ENCODE measurements at places on chromosomes 5 and 9.

- no peak for DNase-seq
These were observed 1.0 kb downstream of the KLF9 start for GRCh38 chr9:70413464-70413798.

DNA sequence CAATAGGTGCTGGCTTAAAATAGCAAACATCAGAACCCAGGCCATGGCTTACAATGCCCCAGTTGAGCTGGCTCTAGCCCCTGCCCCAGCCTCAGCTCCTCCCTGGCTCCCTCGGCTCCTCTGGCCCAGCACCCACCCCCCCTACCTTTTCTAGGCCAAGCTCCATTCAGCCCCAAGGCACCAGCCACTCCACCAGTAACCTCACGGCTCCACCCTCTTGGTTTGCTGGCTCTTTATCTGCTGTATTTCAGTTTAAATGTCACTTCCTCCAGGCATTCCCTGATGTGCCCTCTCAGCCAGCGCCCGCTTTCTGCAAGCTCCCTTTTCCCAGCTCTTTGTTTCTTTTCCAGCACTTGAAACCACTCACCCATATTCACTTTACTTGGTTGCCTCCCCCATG, 10.6 kb downstream of the C1QTNF2 start:
- DNase-seq = no peak

DNA sequence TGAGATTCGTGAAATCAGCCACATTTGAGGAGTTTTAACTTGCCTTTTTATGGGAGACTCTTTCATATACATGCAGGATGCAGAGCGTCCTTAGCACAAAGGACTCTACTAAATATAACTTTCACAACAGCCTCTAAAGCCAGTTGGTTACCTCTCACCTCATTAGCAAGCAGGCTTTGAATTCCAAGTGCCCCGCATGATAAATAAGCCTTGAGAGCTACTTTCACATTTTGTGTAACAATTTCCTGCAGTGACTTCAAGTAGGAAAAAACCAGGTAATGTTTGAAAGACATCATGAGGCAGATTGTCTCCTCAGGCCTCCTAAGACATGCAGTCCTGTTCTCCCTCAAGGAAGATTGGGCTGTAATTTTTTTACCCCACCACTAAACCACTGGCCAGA, 50.5 kb downstream of the RALGPS1 start:
- no peak for DNase-seq

DNA sequence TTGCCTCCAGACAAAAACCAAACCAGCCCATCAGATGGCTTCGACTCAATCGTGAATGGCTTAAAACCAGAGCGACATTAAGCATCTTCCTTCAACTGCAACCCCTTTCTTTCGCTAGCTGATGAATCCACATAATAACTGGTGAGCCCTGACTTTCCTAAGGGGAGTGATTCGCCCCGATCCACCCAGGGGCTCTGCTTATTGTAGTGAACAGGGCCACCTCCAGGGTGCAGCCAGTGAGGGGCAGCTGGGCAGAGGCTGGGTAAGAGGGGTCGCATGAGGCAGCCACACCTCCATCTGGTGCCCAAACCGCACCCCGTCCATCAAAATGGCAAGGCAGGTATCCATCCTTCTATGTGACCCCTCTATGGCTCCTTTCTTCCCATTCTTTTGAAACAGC, 38.0 kb downstream of the SLC35D2 start:
- no peak for DNase-seq

- no peak for DNase-seq
These were observed 3.5 kb downstream of the GBA2 start for GRCh38 chr9:35745569-35745968.
